ENCODE measurements at places on chromosomes 12 and 14.

DNA sequence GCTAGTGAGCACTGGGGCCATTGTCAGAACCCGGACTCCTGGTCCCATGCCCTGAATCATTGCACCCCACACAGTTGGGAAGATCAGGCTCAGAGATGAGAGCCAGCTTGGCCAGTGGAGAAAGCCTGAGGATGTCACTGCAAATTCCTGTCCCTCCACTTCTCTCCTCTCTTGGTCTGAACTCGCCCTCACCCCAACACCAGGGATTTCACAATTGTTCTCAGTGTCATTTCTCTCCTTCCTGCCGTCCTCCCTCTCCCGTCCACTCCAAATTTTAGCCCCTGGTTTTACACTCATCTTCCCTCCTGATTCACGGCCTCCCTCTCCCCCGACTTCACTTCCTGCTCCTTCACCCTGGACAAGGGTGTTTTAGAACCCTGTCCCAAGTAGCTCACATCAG, 11.1 kb downstream of the KRT75 start:
- DNase-seq, result no peak

- DNase-seq, result no peak
Observed at GRCh38 chr12:45010059-45010458, 40.8 kb downstream of the DBX2 start.

DNA sequence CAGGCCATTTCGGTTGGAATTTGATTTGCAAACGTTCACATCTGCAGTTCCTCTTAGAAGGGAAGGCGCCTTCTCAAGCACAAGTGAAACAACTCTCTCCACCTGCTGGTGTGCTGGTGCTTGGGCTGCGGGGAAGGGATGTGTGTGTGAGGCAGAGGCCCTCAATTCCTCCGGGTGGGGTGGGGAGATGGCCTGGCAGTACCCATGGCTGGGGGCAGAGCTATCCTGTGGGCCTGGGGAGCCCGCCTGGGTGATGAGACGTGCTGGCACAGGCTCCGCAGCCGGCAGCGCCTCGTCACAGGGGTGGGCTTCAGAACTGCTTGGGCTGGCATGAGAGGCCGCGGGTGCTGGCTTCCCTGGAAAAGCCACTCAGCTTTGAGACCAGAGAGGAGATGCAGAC, 28.9 kb upstream of the TDRD9 start:
- no peak for DNase-seq

DNA sequence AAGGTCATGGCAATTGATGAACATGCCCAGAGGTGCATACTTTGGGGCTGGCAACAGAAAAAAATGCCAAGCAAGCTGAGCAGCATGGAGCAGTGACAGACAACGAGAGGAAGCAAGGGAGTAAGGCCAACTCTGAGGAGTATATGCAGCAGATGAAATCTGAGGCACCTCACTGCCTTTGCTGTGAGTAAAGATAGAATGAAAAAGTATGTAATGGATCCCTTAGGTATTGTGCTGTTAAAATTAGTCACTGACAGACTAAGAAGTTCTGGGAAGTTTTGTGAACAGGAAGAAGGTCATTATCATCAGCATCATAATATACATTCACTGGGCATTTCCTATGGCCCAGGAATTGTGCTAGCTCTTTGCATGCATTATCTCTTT, 269.9 kb downstream of the DUSP6 start:
- no peak for DNase-seq

GRCh38 chr14:103273145-103273744, 60.8 kb upstream of the EIF5 start:
- DNase-seq, result no peak

- no peak for DNase-seq
Observed at GRCh38 chr12:46547421-46548354, 175.1 kb upstream of the SLC38A2 start.

- no peak for DNase-seq
Observed at GRCh38 chr14:51431033-51431709, 191.1 kb downstream of the TMX1 start.

DNA sequence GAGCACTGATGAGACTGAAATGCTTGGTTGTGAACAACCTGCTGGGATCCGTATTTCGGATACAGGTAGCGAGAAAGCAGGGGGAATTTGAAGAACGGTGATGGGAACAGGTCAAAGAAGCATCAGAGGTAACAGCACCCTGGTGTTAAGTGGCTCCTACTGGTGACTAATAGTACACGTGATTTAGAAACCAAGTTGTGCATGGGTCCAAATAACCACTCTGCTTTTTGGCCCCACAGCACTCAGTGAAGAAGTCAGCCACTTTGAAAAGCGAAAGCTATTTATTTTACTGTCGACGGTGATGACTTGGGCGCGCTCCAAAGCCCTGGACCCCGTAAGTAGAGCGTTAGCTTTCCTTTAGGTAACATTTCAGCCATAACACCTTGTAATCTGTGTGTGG, 16.7 kb downstream of the AK7 start:
- no peak for DNase-seq

DNA sequence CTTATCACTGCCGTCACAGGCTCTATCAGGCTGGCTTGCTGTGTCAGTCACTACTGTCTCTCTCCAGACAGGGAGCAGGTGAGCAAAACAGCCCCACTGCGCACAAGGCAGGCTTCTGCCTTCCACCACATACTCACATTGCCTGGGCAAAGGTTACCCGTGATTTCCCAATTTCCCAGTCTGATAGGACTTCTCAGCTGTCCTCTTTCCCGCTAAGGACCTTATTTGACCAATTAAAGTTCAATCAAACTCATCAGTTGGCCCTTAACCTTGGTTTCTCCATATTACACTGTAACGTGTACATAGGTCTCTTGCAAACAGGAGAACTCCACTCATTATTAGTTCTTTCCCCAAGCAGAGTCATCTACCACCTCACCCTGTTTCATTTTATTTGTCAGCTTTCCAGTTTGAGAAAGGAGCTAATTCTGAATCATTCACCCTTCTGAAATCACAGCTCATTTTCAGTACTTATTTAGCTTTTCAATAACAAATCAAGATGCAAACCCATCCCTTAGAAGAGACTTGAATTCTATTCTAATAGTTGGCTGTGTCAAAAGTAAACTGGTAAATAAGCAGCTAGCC, 170.8 kb downstream of the ESR2 start:
- DNase-seq, result no peak

- peak; percentile 2 for DNase-seq
Observed at GRCh38 chr12:97308576-97309198, 153.9 kb upstream of the RMST start.

GRCh38 chr14:37597538-37597913, 2.1 kb downstream of the TTC6 start:
- DNase-seq, result no peak

DNA sequence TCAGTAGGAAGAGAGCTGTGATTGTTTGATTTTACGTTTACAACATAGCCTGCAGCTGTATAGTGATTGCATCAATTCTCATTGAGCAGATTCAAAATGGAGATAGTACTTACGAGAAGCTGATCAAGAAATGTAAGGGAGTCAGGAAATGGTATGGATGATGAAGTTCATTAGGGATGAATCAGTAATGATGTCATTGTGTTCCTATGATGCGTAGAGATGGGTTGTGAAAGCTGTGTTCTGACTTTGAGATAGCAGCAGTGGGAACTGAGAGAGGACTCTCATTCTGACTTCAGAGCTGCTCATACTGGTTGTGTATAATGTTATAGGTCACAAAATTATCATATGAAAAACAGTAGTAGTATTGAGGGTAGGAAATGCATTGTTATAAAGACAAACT, 44.0 kb downstream of the TTLL5 start:
- no peak for DNase-seq

- no peak for DNase-seq
Observed at GRCh38 chr14:54809767-54810166, 92.9 kb downstream of the GCH1 start.

- no peak for DNase-seq
Observed at GRCh38 chr14:35401422-35402265, 2.9 kb downstream of the NFKBIA start.

DNA sequence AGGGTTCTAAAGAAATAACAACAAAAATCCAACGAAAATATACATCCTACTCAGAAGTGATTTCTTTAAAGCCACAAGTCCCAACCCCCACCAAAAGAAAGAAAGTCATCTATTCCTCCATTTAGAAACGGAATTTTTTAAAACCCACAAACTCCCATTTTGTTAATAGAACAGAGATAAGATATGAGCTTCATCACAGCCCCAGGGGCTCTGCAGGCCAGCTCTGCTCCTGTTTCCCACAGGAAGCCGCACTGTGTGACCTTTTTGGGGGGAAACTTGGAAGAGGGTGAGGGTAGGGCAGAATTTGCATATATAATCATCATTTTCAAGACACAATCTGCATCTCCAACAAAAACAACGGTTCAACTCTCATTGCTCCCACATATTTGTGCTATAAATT, 2.8 kb downstream of the FBXL14 start:
- no peak for DNase-seq

DNA sequence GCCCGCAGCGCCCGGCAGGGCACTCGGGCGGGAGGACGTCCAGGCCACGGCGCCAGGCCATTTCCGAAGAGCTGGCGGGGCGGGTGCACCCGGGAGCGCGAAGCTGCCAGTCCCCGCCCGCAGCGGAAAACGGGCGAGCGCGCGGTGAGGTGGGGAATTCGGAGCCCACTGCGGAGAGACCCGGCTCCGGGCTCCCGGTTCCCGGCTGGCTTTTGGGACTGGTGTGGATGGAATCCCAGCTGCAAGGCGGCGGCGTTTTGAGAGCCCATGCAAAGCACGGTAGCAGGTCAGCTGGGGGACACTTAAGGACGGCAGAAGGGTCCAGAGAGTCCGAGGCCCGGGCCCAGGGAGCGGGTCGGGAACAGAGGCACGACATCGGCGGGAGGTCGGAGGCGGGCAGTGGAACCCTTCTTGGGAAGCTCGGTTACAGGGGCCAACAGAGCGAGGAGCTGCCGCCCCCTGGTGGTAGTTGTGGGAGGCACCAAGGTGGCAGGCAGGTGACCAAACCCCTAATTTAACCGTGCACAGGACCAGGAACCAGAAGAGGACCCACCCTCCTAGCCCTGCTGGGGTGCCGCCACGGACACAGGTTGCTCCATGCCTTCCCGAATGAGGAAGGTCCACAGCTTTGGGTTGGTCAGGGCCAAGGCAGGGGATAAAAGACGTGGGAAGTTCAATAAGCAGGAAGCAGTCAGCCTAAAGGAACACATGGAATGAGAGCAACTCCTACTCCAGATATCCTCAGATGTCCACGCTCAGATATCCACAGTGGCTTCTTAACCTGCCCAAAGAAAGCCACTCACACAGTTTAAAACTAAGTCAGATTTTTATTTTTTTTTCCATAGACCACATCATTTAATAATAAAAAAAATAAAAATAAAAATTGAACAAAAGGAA, 685 bp upstream of the CDH24 start:
- peak; percentile 92 for DNase-seq

Measured in frontal cortex (tissue), 4 donors.